GDM1 (cell line): ENCODE measurements at places on chromosomes 12 and 14.

DNA sequence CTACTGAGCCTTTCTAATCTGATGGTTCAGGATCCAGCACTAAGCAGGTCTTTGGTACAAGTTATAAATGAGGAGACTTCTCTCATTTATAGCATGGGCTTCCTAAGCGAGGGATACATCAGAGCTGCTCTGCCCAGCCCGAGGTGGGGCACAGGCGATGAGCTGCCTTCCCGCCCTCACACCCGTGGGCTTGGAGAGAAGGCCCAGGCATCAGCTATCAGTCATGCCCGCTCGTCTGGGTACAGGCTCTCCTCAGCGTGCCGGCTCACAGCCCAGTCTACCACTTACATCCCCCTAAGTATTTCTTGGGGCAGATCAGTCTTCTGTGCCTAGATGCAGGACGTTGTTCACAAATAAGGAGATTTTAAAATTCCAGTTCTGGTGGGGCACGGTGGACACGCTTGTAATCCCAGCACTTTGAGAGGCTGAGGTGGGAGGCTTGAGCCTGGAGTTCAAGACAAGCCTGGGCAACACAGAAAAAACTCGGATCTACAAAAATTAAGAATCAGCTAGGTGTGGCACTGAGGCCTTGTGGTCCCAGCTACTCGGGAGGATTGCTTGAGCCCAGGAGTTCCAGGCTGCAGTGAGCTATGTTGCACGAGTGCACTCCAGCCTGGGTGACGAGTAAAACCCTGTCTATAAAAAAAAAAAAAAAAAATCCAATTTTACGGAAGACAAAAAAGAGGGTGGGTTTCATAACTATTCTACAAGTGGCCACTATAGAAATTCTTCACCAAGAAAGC is 57.0 kb downstream of the CCDC88C start:
- no peak for DNase-seq

DNA sequence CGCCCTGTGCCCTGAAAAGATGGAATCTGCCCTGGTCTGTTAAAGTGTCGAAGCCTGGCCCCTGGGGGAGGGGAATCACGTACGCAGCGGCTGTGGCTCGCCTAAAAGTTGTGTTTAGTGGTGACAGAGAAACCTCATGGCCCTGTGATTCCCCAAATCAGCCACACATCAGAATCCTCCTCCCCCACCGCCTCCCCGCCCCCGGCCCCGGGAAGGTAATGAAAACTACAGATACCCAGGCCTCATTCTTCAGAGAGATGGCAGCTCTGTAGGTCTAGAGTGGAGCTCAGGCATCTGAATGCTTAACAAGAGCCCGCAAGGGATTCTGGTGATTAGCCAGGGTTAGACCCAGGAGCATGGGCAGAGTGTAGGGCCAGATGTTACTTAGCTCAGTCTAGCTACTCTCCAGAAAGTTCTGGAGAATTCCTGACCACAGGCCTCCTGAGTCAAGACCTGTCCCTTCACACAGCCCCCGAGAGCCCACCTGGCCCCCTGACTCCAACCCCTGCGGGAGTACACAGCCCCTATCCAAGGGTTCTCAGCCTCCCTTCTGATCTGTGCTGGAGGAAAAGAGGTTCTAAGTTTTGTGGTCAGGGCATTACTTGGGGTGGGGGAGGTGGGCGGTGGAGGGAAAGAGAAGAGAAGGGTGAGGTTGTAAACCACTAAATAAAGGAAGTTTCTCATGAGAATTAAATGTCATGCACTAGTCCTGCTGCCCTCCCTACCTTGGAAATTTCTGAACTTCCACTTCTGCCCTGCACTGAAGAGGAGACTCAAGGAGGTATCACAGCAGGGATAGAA is 114.8 kb downstream of the PLXNC1 start:
- DNase-seq, result peak; percentile 54

- DNase-seq, result no peak
These were observed 146.9 kb upstream of the MDGA2 start for GRCh38 chr14:47822326-47822725.

- no peak for DNase-seq
These were observed 11.4 kb downstream of the SLC7A8 start for GRCh38 chr14:23172096-23172495.

DNA sequence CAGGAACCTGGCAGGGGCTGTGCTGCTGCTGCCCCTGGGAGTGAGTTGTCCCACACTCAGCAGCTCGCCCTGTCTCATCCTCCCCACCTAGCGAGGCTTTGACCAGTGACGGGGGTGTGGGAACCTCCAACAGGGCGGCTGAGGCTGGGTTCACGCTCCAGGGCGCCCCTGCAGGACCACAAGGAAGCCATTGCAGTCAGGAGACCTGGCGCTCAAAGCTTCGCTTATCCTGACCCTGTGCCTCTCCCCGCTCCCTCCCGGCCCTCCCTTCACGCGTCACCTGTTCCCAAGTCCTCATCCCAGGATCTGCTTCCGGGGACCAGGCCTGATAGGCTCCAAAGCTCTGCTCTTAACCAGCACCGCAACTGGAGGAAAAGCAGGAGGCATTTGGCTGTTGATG is 272.0 kb upstream of the SFSWAP start:
- no peak for DNase-seq

DNA sequence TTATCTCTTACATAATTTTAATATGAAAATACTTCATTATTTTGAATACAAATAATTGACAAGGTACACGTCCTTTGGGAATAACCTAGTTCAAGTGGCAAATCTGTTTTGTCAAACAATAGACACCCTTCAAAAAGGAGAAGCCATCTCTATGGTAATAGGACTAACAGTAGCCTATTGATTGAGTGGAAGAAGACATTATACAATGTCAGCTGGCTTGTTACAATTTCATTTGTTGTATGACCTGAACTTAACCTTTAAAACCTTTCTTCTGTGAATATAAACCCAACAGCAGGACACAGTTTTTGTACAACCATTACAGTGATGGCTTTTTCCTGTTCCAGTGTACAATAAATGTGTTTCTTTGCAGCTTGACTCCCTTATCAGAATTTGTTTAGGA is 8.1 kb downstream of the TMEM260 start:
- DNase-seq, result no peak

DNA sequence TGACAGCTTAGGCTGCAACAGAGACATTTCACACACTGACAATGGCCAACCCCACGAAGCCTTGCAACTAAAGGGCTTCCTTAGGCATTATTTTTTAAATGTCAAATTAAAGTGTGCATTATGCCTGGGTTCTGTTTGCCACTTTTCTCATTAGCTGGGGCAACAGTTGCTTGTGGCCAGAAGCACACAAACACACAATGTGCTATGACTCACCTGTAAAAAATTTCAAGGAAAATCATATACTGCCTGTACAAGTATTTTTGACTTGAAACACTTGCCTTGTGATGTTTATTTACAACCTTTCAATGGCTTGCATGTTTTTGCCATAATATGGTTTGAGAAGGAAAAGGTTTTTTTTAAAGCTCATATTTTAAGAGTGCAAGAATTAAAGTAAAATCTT is 1.9 kb downstream of the NTN4 start:
- no peak for DNase-seq

DNA sequence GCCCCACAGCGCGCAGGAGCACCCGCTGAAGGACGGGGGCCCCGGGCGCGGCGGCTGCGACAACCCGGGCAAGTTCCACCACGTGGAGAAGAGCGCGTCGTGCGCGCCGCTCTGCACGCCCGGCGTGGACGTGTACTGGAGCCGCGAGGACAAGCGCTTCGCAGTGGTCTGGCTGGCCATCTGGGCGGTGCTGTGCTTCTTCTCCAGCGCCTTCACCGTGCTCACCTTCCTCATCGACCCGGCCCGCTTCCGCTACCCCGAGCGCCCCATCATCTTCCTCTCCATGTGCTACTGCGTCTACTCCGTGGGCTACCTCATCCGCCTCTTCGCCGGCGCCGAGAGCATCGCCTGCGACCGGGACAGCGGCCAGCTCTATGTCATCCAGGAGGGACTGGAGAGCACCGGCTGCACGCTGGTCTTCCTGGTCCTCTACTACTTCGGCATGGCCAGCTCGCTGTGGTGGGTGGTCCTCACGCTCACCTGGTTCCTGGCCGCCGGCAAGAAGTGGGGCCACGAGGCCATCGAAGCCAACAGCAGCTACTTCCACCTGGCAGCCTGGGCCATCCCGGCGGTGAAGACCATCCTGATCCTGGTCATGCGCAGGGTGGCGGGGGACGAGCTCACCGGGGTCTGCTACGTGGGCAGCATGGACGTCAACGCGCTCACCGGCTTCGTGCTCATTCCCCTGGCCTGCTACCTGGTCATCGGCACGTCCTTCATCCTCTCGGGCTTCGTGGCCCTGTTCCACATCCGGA is 1.4 kb downstream of the FZD10 start:
- DNase-seq, result no peak

- no peak for DNase-seq
These were observed 5.7 kb upstream of the VDR start for GRCh38 chr12:47910486-47910885.

GRCh38 chr12:104292872-104293794 is 10.4 kb upstream of the EID3 start:
- DNase-seq, result no peak

- DNase-seq, result no peak
These were observed 584.6 kb downstream of the ALG10 start for GRCh38 chr12:34606749-34607519.

GRCh38 chr12:113601656-113602263 is 130.1 kb upstream of the LHX5 start:
- no peak for DNase-seq

- DNase-seq, result no peak
These were observed 33.9 kb downstream of the SPX start for GRCh38 chr12:21559855-21560569.

DNA sequence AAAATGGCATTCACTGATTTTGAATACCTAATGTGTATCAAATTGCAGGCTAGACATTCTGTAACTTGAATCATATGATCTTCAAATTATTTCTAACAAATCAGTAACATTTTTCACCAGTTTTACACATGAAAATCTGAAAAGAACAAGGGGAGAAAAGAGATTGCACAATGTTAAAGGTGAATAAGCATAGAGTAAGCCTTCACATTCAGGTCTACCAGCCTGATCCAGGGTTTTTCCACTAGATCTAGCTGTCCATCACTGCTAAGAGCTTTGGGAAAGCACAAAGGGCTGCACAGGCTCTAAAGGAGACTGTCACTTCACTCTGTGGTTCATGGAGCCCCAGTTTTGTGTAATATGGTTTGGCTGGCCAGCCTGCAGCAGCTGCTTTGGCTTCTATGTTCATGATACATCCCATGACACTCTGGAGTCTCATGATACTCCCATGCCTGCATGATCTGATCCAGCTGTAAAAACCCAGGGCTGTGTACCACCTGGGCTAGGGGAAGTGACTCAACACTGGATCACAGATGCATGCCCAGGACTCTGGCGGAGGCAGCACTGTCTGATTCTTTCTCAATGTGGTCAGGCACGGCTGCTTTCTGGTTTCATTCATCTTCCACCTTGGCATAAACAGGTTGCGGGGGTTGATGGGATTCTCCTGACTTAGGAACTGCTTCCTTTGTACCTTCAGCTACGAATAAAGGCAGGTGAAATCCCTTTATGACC is 859.7 kb downstream of the GALC start:
- no peak for DNase-seq
